ENCODE measurements at places on chromosomes 6 and 20. TPM values are rescaled to one million over a fixed set of nuclear protein-coding genes. Genes with fewer than 3 reads are reported as not detected.

The HLA-DOB gene
- total RNA-seq: 1.8 TPM

The MYMX gene
- not detected for total RNA-seq

DNA sequence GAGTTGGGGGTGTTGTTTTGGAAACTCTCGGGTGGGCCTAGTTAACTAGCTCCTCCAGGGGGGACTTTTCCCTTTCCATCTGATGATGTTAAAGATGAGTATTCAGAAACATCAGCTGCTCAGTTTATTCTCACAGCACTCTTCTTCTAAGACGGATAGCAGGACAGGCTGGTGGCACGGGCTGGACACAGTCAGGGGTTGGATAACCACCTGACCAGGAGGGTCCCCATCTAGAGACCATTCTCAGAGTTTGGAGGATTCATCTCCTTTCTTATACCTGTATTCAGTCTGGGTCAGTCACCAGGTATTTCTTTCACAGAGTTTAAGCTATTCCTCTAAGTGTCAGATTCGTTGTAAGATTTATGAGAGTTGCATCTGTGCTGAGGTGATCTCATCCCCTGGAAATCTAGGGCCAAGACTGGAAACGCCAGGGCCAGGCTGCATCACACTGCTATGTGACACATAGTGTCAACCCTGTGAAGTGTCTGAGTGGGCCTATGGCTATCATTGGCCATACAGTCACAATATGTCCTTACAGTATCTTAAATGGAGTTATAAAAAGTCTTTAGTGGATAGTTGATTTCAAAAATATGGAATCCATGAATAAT, 111.7 kb downstream of the FAM50B start:
- DNase-seq: no peak

DNA sequence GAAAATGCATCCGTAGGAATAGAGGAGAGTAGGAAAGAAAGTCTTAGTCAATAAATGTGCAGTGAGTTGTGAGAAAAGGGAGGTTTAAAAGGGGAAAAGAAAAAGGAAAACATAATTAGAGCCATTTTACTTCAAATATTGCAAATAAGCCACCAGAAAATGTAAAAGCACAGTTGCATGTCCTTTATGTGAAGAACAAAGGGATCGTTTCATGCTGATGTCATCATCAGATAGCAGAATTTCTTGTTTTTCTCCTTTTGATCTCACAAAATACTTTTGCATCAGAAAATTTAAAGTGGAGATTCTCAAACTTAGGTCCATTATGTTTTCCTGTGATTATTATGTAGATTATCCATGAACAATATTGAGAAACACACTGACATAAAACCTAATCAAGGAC, 166.7 kb downstream of the HAO1 start:
- no peak for DNase-seq

DNA sequence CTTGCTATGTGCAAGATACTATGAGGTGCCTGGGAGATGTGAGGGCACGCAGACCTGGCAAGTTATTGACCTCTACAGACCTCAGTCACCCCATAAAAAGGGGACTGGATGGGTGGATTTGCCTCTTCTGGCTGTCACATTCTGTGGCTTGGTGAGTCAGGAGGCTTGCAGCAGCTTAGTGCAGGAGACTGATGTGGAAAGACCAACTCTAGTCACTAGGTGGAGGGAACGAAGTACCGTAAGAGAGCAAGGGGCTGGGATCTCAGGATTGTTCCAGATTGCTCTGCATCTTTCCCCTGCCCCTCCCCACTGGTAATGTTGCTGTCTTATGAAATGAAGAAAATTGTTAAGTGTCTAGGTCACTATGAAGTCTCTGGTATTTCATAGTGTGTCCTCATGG, 3.3 kb downstream of the MAPRE1 start:
- no peak for DNase-seq

DNA sequence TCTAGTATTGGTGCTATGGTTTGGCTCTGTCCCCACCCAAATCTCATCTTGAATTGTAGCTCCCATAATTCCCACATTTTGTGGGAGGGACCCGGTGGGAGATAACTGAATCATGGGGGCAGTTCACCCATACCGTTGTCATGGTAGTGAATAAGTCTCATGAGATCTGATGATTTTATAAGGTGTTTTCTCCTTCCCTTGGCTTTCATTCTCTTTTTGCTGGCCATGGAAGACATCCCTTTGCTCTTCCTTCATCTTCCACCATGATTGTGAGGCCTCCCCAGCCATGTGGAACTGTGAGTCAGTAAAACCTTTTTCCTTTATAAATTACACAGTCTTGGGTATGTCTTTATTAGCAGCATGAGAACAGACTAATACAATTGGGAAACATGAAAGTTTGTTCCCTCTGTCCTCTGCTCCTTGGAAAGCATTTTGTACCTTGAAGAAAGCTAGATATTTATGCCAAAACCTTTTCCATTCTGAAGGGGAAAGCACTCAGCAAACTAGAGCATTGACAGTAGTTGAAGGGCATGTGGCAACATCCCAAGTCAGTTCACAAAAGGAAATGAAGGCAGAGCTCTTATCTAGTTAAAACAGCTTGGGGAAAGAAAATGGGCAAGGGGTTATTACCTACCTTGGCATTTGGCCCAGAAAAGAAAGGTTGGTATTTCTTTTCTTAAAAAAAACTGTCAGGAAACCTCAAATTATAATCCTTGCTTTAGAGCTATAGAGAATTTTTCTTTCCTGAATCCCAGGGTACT, 10.7 kb upstream of the TNFAIP3 start:
- DNase-seq: no peak

DNA sequence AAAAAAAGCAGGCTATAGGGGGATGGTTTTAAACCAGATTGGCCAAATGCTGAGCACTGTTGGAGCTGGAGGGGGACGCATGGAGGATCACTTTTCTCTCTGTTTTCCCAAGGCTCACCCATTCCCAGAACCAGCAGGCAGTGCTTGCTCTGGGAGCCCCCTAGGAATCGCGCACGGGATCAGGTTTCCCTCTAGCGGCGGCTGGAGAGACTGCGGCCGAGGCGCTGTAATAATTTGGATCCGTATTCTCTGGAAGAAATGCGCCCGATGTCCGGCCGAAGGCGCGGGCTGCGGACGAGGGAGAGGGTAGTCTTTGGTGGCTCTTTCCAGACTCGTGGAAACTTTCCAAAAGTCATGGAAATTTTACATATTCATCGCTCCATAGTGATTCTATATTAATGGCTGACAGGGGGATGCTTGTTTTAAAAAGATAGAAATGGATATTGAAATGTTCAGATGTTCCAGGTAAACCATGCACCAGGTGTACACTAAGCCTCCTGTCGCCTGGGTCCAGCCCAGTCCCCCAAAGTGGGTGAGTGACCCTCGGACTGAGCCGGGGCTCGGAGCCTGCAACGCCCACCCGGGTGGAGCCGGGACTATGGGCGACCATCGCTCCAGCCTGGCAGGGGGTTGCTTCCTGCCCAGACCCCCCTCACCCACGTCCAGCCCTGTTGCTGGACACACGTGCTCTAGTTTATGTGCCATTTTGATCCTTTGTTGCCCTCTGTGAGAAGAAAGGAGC, 78.7 kb upstream of the PHACTR3 start:
- no peak for DNase-seq

DNA sequence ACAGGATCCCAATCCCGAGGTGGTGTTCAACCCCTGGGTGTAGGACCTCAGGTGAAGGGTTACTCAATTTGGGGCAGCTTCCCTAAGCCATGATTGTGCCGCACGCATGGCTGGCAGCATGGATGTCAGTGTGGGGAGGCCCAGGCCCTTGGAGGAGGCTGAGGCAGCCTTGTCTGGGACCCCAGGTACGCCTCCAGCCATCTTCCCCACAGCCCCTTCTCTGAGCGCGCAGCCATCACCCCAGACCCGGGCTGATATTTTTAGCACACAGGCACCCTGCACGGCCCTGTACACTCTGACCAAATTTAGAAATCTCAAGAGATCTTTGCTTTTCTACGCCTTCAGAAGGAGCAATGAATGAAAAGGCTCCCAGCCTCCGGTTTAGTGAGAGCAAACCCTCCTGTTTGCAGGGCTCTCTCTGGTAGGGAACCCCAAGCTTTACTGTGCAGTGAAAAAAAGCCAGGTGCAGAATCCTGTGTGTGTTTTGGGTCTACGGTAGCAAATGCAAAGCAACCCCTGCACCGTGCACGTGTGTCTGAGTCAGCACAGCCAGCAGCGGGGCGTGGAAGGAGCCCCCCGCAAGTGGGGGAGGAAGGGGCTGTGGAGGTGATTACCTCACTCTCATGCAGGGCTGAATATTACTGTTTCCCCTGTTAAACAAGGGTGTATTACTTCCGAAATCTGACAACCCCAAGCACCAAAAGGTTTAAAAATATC, 44.3 kb downstream of the CTCFL start:
- DNase-seq: peak; percentile 64
